ENCODE measurements at places on chromosomes 3 and 15. TPM values are rescaled to one million over a fixed set of nuclear protein-coding genes. Genes with fewer than 3 reads are reported as not detected.

The ACTRT3 gene
- total RNA-seq, result not detected

The DHFR2 gene
- 4.0 TPM for total RNA-seq

The KBTBD13 gene
- total RNA-seq, result not detected

The TRIM69 gene
- total RNA-seq, result 6.2 TPM

The NUTM1 gene
- total RNA-seq, result not detected

The WDR93 gene
- total RNA-seq, result not detected

The CYP1A2 gene
- total RNA-seq, result not detected

The SNX22 gene
- total RNA-seq, result 2.3 TPM

The CCDC9B gene
- total RNA-seq, result 26.0 TPM

The FBXL2 gene
- 5.9 TPM for total RNA-seq

The GOLGA8G gene
- not detected for total RNA-seq

The ARHGEF26 gene
- 6.2 TPM for total RNA-seq

The LDHAL6B gene
- total RNA-seq, result not detected

The GRIP2 gene
- total RNA-seq, result 0.07 TPM

The OCA2 gene
- not detected for total RNA-seq

The UROC1 gene
- total RNA-seq, result 0.03 TPM

The KLHL6 gene
- not detected for total RNA-seq

The THRB gene
- total RNA-seq, result 0.69 TPM

The THAP10 gene
- 3.3 TPM for total RNA-seq

The ZBBX gene
- not detected for total RNA-seq

The PAQR9 gene
- not detected for total RNA-seq

The ATP13A4 gene
- total RNA-seq, result not detected

The PSTPIP1 gene
- 0.53 TPM for total RNA-seq

The C3orf85 gene
- not detected for total RNA-seq

The SH2D7 gene
- total RNA-seq, result not detected

The KLHL40 gene
- total RNA-seq, result not detected

The EXD1 gene
- total RNA-seq, result not detected

The ZKSCAN7 gene
- total RNA-seq, result 0.10 TPM

The CYP11A1 gene
- total RNA-seq, result 0.87 TPM
